ENCODE measurements at places on chromosomes 16 and 17. TPM values are rescaled to one million over a fixed set of nuclear protein-coding genes. Genes with fewer than 3 reads are reported as not detected.

CD300LB gene
- total RNA-seq: not detected

- no peak for DNase-seq
These were observed 8.4 kb downstream of the FOXN1 start for GRCh38 chr17:28514561-28515002.

- no peak for DNase-seq
These were observed 1.3 kb downstream of the METTL23 start for GRCh38 chr17:76727745-76728456.

HSD11B2 gene
- 10.8 TPM for total RNA-seq

DNA sequence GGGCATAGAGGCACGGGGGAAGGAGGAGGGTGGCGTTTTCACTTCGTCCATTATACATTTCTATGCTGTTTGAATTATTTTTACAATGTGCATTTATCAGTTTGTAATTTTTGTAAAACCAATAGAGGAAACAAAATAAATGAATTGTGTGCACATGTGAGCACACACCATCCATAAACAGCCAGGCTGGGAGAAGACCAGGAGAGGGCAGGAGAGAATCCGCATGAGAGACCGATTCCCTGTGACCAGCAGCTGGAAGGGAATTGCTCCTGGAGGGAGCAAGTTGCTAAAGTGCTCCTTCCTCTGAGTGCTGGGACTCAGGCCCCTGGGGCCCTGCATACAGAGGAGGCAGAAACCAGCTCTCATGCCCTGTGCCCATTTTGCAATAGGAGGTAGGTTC is 126.0 kb downstream of the ABCC12 start:
- no peak for DNase-seq

PRR29 gene
- total RNA-seq: 0.47 TPM

DNA sequence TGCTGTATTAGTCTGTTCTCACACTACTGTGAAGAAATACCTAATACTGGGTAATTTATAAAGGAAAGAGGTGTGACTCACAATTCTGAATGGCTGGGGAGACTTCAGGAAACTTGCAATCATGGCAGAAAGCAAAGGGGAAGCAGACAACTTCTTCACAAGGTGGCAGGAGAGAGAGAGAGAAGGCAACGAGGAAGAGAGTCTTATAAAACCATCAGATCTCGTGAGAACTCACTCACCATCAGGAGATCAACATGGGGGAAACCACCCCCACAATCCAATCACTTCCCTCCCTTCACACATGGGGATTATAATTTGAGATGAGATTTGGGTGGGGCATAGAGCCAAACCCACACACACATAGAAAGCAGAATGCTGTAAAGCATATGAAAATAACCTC is 896.2 kb downstream of the CDH11 start:
- no peak for DNase-seq

KRT20 gene
- total RNA-seq: 1.7 TPM

NOXO1 gene
- total RNA-seq: 11.8 TPM

DNA sequence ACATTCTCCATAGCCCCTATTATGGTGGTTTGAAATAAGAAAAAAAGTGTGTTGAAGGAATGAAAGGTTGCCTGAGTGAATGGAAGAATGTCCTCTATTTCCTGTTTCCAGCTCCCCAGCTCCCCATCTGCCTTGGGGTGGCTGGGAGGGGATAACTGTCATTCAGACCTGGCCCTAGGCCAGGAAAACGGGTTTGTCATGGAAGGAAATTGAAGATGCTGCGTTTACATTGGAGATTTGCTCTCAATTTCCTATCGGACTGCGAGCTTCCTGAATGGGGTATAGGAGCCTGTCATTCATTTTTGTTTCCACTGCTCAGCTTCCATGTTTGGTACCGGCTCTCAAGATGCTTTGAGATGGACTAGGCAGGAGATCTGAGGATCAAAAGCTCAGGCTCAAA is 2.2 kb upstream of the FZD2 start:
- DNase-seq: no peak

DNA sequence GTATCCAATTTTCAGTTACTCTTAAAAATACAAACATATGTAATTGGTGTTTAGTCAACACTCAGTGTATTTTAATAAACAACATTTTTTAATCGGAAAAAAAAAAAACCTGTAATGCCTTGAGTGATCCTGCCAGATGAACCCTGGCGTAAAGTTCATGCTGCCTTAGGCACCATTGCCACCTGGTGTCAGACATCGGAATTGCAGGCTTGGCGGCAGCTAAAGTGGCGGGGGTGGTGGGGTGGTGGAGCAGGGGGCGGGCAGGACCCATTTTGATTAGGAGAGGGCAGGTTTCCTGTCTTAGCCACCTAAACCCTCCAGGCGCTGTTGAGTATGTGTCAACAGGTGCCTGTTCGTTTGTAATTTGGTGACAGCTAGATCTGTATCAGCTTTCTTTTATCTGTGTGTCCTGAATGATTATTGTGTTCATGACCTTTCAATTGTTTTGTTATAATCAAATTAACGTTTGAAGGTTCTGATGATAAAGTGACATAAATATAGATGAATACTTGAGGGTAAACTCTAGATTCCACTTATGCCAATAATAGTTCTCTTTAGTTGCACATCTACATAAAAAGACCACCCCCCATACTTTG is 588.7 kb downstream of the CDH13 start:
- DNase-seq: peak; percentile 26

DNA sequence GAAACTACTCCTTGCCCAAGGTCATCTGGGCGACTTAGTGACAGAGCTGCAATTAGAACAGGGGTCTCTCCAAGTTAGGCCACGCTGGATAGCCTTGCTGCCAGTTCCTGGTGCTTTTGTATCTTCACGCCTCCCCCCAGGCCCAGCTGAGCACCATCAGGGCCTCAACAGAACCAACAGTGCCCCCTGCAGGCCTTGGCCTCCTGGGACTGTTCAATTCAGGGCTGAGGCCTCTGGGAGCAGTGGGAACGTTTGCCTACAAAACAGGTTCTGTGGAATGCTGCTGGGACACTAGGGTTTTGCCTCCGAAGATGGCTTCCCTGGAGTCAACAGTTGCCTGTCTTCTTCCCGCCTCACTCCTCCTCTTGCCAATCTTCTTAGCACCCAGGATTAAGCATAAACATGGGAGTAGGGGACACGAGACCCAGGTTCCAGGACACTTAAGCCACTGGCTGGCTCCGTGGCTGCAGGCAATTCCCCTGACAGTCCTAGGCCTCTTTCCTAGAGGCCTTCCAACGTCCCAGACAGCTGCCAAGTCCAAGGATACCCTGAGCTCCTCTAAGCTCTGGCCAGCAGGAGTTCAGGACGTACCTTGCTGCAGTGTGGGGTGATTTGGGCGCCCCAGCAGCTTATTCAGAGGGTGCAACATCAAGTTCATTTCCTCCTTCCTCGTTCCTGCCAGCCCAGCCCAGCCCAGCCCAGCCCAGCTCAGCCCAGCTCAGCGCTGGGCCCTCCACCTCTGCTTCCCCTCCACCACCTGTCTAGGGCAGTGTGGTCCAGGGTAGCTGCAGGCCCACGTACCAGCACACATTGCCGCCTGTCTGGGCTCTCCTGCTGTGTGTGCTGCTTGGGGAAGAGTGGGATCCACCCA is 246.6 kb upstream of the RPL38 start:
- peak; percentile 68 for DNase-seq

DNA sequence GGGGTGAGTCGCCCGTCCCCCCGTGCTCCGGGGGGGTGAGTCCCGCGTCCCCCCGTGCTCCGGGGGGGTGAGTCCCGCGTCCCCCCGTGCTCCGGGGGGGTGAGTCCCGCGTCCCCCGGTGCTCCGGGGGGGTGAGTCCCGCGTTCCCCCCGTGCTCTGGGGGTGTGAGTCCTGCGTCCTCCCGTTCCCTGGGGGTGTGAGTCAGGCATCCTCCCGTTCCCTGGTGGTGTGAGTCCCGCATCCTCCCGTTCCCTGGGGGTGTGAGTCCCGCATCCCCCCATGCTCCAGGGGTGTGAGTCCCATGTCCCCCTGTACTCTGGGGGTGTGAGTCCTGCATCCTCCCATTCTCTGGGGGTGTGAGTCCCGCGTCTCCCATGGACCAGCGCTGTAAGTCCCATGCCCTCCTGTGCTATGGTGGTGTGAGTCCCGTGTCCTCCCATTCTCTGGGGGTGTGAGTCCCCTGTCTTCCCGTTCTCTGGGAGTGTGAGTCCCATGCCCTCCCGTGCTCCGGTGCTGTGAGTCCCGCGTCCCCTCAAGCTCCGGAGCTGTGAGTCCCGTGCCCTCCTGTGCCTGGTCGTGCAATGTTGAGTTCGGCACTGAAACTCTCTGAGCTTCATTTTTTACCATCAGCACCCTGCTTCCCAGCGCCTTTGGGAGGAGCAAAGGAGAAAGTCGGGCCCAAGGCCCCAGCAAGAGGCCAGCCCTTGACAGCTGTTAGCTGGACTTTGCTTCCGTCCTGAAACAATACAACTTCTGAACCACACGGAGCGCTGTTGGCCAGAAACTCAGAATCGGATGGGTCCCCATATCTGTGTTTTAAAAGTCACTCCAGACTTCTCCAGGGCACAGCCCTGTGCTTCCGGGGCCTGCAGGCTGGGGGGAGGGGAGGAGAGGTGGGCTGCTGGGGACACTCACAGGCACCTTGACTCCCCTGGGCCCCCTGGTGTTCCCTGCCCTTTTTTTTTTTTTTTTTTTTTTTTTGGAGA is 11.5 kb upstream of the ZC3H18 start:
- peak; percentile 81 for DNase-seq

DNA sequence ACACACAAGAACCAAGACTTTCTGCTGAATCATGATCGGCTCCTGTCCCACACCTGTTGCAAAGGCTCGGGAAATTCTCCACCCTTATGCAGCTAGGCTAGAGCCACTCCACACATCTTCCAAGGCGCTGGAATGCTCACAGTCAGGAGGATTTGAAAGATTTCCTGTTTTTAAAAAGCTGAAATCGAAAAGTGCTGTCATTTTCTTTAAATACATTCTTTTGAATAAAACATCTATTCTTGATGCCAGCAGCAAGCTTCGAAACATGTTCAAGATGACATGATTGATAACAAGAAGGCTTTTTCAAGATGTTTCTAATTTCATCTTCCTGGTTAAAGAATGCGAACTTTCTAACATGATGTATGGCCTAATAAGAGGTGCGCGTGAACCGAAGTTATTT is 219.7 kb upstream of the CDH5 start:
- no peak for DNase-seq

DNA sequence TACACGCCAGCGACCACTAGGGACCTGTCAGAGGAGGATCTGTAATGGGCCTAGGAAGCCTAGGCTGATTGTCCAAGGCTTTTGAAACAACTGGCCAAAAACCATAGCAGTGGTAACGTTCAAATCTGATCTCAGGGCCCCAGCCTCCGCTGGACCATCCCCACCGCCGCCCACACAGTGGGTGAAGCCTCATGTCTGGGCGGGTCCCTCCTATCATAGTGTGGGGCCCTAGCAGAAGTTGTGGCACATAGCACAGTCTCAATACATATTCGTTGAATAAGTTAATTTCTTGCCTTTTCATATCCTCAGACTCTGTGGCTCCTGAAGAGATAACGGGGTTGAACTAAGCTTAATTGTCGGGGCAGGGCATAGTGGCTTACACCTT is 818 bp downstream of the DPH1 start:
- DNase-seq: peak; percentile 62

GRCh38 chr17:77445760-77446532 is 305.2 kb downstream of the SEC14L1 start:
- DNase-seq: peak; percentile 66

- no peak for DNase-seq
These were observed 262.8 kb upstream of the MAF start for GRCh38 chr16:79863128-79864031.

GRCh38 chr16:60792437-60792836 is 1243.8 kb downstream of the CDH8 start:
- no peak for DNase-seq

CRYM gene
- 4.1 TPM for total RNA-seq

DNA sequence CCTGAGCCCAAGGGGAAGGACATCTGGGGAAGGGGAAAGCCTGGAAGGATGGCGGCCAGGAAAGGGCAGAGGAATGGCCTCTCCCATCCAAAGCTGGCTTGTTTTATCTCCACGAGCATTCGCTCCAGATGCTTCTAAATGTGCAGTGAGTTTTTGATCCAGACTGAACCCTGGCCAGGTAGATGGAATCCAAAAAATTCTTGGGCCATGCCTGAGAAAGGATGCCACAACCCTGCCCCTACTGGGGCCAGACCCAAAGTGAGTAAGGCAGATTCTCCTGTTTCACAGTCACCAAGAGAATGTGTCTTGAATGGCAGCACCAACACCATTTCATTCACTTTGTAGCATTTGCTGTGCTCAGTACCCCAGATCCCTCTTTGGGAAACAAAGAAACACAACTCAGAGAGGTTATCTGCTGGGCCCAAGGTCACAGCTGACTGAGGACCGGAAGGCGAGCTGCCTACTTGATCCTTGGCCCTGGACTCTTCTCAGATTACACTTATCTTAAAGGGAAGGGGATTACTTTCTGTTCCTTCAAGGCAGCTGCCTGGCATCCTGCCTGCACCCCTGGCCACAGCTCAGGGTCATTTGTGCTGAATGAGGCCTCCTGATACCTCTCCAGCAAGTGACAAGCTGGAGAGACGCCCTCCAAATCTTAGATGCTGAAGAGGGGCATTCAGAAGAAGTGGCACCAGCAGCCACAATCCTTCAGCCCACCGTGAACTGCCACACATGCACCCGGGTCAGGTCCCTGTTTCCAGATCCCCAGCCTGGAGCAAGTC is 3.6 kb downstream of the LRRC75A start:
- DNase-seq: no peak

DNA sequence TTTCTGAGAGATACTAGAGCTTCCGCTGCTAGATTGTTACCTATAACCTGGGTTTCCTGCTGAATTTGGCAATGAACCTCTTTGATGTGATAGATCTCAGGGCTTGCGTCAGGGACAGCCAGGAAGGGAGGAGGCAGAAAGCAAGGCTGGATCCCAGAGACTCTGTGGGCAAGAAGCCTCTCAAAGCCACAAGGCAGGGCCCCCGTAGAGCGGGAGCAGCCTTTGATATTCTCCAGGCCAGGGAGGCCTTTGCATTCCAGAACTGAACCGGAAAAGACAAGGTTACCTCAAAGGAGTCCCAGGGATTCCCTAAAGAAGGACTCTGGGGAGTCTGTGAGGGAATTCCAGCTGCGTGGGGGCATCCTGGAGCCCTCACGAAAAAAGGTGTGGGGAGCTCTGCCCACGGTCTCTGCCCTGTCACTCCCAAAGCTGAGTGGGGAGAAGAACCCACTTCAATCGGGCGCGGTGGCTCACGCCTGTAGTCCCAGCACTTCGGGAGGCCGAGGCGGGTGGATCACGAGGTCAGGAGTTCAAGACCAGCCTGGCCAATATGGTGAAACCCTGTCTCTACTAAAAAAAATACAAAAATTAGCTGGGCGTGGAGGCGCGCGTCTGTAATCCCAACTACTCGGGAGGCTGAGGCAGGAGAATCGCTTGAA is 14.3 kb upstream of the SCIMP start:
- DNase-seq: no peak

DNA sequence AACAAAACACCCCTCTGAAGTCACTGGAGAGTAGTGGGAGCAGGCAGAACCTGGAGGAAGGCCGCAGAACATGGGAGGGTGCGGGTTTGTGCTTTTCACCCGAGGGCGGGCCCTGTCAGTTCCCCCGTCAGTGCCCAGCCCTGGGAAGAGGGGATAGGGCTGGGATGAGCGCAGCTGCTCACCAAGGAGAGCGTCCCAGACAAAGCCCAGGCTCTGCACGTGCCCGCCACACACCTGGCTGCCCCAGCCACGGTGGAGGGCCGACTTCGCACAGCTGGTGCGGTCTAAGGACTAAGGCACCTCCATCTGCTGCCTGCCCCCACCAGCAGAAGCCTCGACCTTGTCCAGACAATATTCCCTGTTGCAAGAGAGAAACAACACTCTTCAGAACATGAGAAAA is 39.5 kb downstream of the ZCCHC14 start:
- no peak for DNase-seq

- no peak for DNase-seq
These were observed 5.8 kb upstream of the MRPL58 start for GRCh38 chr17:75006653-75007052.

GOT2 gene
- total RNA-seq: 162 TPM

Data from Calu3 (cell line).